ENCODE measurements at places on chromosomes 5 and 9.

GRCh38 chr9:129606161-129607026 is 14.5 kb downstream of the C9orf50 start:
- no peak for DNase-seq

DNA sequence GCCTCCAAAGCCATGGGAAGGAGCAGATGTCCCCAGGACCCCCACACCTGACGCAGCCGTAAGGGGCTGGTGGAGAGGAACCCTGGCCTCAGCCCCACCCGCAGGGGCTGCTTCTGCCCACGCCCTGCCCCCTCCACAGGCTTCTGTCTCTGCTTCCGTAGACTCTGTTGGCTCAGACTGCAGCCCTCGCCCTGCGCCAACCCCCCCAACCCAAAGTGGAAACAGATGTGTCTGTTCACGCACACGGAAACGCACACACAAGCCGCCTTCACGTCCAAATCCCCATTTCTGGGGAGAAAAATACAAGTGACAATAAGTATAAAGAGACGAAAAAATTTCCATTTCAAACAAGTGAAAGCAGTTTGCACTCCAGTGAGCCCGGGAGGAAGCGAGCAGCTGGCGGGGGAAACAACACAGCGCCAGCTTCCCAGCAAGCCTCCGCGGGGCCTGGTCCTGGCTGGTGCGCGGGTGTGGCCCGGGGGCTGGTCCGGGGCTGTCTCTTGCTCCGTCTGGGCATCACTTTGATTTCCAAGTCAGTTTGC is 32.6 kb upstream of the RXRA start:
- no peak for DNase-seq

GRCh38 chr9:92196909-92197308 is 81.7 kb upstream of the SPTLC1 start:
- no peak for DNase-seq

- no peak for DNase-seq
These were observed 137.3 kb downstream of the TMC1 start for GRCh38 chr9:72658703-72659102.

DNA sequence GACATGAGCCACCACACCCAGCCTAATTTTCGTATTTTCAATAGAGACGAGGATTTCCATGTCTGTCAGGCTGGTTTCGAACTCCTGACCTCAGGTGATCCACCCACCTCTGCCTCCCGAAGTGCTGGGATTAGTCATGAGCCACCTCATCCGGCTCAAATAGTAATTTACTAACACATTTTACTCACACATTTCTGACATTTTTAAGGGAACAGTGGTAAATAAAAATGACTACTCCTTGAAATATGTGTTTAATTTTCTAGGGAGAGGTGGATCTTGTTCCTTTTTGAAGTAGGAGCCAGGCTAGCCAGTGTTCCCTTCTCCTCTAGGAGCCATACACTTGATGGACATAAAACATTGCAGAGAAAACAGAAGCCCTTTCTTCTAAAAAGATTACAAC is 55.2 kb upstream of the ERBIN start:
- DNase-seq: no peak

DNA sequence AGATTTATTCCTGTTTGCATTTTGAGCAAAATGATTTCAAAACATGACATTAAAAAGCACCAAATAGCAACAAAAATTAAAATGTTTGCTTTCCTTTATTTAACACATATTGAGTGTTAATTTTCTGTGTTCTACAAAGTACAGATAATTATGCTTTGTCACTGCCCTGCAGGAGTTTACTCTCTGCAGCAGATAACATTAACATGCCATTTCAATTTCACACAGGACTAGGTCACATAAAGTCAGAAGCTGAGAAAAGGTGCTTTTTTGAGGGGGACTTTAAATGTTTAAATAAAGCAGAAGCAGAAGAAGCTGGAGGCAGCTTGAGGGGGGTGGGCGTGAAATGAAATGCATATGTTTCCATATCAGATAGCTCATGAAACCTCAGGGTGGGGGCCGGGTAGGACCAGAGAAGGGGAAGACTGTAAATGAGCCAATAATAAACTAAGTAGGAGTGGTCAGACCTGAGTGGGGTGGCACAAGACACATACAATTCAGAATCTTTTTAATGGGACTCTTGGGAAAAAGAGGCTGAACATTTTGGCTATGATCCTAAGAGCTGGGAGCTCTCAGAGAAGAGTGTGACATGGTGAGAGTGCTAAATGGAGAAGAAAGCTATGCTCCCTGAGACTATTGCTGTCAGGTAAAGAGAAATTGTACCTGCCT is 387.5 kb downstream of the FAM170A start:
- DNase-seq: no peak

- no peak for DNase-seq
These were observed 331.8 kb upstream of the NMUR2 start for GRCh38 chr5:152736906-152737305.

GRCh38 chr9:13447843-13448422 is 168.4 kb upstream of the MPDZ start:
- no peak for DNase-seq

DNA sequence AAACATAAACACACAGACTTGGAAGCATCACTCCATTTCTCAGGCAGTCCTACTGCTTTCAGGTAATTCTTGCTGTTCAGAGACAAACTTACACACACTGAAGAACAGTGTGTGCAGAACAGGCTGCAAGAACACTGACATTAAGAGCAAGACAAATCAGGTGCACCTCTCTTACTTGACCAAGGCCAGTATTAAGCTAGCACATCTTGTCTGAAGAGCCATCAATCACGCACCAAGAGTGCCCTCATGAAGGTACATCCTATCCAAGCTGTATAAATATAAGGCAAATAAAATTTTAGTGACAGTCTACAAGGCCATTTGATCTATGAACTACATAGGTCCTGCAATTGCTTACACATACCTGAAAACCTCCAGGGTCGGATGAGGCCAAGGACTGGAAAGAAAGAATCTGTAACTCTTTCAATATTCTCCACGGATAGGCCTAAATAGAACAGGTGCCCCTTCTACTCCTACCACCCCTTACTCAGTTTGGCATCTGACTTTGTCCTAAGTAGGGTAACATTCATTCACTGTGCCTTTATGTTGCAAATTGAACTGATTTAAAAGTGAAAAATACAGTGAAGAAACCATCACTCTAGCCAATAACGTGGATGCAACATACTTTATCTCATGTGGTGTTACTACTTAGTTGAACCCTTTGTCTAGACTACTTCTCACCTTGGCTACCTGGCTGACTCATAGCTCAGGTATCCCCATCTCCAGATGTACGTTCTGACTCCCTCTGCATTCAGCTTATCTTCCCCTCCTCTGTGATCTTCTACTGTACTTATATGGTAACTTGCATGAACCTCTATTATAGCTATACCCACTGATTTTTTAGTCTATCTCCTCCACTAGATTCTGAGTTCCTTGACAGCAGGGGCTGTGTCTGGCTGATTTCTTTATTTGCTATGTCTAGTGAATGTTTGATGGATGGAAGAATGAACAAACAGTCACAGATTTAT is 256.3 kb downstream of the KIAA0825 start:
- DNase-seq: no peak

- no peak for DNase-seq
These were observed 12.7 kb downstream of the EEIG1 start for GRCh38 chr9:127968042-127968441.

- no peak for DNase-seq
These were observed 15.6 kb upstream of the CLK4 start for GRCh38 chr5:178642351-178642909.

DNA sequence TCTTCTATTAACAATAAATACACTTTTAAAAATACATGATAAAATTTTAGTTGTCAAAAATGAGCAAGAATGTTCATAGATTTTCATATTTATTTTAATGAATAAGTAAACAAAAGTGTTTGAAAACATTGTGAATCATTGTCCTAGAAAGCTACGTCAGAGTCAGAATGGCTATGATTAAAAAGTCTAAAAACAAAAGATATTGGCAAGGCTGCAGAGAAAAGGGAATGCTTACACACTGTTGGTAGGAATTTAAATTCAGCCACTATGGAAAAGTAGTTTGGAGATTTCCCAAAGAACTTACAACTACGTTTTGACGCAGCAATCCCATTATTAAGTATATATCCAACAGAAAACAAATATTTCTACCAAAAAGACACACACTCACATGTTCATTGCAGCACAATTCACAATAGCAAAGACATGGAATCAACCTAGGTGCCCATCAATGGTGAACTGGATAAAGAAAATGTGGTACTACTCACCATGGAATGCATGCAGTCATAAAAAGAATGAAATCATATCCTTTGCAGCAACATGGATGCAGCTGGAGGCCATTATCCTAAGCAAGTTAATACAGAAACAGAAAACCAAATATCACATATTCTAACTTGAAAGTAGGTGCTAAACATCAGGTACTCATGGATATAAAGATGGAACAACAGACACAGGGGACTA is 49.2 kb upstream of the FBXL17 start:
- DNase-seq: no peak

DNA sequence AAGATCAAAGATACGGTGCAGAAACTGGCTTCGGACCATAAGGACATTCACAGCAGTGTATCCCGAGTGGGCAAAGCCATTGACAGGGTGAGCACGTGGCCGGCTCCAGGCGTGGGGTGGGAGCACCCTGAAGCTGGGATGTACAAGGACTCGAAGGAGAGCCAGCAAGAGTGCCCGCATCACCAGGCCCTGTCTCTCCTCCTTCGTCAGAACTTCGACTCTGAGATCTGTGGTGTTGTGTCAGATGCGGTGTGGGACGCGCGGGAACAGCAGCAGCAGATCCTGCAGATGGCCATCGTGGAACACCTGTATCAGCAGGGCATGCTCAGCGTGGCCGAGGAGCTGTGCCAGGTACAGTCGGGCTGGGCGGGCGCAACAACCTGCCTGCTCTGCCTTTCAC is 11.0 kb downstream of the NHP2 start:
- no peak for DNase-seq

- no peak for DNase-seq
These were observed 46.8 kb downstream of the TMEM245 start for GRCh38 chr9:109072821-109073435.

GRCh38 chr5:58944221-58944620 is 361.3 kb downstream of the RAB3C start:
- no peak for DNase-seq

GRCh38 chr5:148540647-148541046 is 113.7 kb downstream of the HTR4 start:
- no peak for DNase-seq

- no peak for DNase-seq
These were observed 3.1 kb upstream of the DIRAS2 start for GRCh38 chr9:90645721-90646120.

GRCh38 chr5:135467871-135468485 is 15.8 kb upstream of the TIFAB start:
- DNase-seq: no peak

DNA sequence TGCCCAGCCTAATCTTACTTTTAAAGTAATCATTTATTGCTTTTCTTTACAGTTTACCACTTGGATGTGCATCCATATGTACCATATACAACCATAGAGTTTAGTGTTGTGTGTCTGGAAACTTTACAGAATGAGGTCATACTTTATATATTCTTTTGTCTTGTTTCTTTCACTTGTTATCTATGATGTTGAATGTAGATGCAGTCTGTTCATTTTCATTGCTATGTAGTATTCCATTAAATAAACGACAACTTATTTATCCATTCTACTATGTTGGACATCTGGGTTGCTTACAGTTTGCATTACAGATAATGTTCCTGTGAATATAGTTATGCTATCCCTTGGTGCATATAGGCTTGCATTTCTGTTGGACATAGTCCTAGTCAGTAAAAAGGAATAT is 21.3 kb upstream of the SMIM15 start:
- DNase-seq: no peak

DNA sequence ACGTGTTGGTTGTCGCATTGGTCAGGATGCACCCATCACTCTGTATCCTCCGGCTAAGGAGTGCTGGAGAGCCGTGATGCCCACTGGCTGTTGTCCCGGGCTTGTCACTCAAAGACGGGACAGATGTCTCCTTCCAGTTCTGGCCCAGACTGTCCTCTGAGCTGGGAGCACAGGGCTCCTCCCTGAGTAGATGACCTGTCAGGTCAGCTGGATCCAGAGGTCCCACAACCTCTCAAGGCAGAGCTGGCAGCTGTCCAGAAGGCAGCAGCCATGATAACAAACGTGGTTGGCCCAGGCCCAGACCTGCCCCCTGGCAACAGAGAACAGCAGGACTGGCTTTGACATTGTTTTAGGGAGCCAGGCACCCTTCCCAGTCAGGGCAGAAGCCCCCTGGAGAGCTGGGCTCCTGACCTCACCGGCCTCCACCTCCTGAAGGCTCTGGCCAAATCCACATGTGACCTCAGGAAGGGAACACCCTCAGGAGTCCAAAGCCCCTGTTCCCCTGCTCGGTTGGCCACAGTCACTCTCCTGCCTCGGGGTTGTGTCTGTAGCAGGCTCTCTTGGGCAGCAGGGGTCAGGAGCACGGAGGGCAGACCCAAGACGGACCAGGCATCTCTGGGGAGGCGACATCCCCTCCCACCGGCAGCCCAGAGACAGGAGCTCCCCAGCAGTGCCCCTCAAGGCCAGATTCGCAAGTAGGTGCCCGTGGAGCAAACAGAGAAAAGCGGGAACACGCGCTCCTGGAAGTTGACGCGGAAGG is 10.3 kb downstream of the TRIM7 start:
- no peak for DNase-seq

- no peak for DNase-seq
These were observed 180.9 kb downstream of the NR3C1 start for GRCh38 chr5:143222287-143223231.

DNA sequence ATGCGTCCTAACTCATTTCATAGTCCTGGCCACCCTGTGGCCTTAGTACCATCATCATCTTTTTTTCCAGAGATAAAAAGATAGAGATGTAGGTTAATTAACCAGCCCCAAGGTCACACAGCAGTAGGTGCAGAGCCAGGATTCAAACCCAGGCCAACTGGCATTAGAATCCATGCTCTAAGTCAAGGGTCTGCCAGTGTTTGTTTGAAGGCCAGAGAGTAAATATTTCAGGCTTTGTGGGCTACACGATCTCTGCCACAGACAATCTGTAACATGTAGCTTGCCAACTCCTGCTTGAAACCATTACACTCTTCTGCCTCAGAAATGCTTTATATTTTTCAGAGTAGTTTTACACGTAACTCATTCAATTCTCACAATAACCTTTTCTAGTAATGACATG is 119.6 kb downstream of the EFNA5 start:
- no peak for DNase-seq

- no peak for DNase-seq
These were observed 2.9 kb downstream of the TTC23L start for GRCh38 chr5:34841816-34842215.

All from stimulated activated CD8-positive, alpha-beta memory T cell treated with anti-CD3 and anti-CD28 coated beads, Interleukin-4, amount 100 ng/mL, for 1 hour (primary cell).